ENCODE measurements at places on chromosomes 5 and 9. TPM values are rescaled to one million over a fixed set of nuclear protein-coding genes. Genes with fewer than 3 reads are reported as not detected.

The EIF4E1B gene
- not detected for total RNA-seq

The LHX3 gene
- total RNA-seq: 0.42 TPM

The ABO gene
- total RNA-seq: 0.06 TPM

The DBH gene
- total RNA-seq: 0.28 TPM

The TEX10 gene
- total RNA-seq: 16.7 TPM

The TGFBI gene
- 2.9 TPM for total RNA-seq

The ITGA2 gene
- total RNA-seq: 0.51 TPM

The PCDHB7 gene
- total RNA-seq: not detected

The LCN2 gene
- not detected for total RNA-seq

The CAMSAP1 gene
- total RNA-seq: 35.6 TPM

The GABRA6 gene
- not detected for total RNA-seq

The WHRN gene
- 11.4 TPM for total RNA-seq

The PCDHB8 gene
- not detected for total RNA-seq

The ADAMTS2 gene
- 0.23 TPM for total RNA-seq

The RASEF gene
- 0.09 TPM for total RNA-seq

The DNAI1 gene
- not detected for total RNA-seq

The MAML1 gene
- total RNA-seq: 50.6 TPM

The IFNB1 gene
- total RNA-seq: not detected

The ZDHHC11B gene
- total RNA-seq: 7.1 TPM

The BTNL9 gene
- 0.66 TPM for total RNA-seq

The GRAMD2B gene
- total RNA-seq: 14.1 TPM

The SPINK6 gene
- total RNA-seq: not detected

The IL5 gene
- total RNA-seq: not detected

The ABLIM3 gene
- total RNA-seq: 0.30 TPM

The GBGT1 gene
- total RNA-seq: 13.3 TPM

The ZFP2 gene
- total RNA-seq: 1.8 TPM

The SLC24A2 gene
- not detected for total RNA-seq

The C9orf72 gene
- 19.4 TPM for total RNA-seq

Data from T-cell (primary cell).